ENCODE measurements at places on chromosomes 2 and 18.

- no peak for DNase-seq
Measured at GRCh38 chr18:37987901-37988300, 422.3 kb upstream of the CELF4 start.

- no peak for DNase-seq
Measured at GRCh38 chr2:20567926-20568179, 83.0 kb downstream of the HS1BP3 start.

- no peak for DNase-seq
Measured at GRCh38 chr2:3895021-3895420, 191.6 kb downstream of the DCDC2C start.

DNA sequence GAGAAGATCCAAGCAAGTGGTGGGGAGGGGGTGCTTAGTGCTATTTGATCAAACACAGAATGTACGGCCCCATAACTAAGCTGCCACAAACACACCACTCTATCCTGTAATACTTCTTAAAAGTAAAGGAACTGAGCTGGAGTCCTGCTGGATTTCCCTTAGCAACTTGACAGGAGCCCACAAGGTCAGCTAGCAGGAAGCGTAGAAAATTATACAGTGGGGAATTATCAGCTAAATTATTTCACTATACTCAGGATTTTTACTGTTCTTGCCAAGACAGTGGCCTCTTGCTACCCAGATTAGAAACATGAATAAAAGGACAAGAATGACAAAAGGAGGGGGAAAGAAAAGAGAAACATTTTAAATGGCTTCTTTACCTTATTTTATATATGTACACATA lies 217.1 kb downstream of the ZNF521 start:
- DNase-seq, result no peak

DNA sequence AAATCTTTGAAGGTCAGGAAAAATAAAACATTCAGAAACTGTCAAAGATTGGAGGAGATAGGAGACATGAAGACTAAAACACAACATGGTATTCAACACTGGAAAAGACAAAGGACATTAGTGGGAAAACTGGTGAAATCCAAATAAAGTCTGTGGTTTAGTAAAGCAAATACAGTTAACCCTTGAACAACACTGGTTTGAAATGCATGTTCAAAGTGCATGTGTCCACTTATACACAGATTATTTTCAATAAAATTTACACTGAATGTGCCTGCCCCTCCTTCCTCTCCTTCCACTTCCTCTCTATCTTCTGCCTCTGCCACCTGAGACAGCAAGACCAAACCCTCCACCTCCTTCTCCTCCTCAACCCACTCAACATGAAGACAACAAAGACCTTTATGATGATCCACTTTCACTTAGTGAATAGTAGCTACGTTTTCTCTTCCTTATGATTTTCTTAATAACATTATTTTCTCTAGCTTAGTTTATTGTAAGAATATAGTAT lies 14.5 kb downstream of the OLA1 start:
- DNase-seq, result no peak

DNA sequence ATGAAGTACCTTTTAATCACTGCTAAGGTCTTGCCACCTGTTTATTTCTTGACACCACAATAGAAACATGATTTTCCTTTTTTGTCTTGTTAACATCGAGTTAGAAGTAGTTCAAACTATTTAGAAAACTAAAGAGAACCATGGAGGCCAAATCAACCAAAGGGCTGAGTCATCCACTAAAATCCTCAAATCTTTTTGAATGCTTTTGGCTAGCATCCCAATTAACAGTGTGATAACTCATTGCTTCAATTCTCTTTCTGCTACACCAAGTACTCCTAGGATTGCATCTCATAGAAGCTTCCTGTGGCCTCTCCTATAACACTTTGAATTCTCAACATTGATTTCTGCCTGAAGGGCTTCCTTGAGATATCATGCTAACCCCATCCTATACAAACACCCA lies 159.9 kb upstream of the MMADHC start:
- no peak for DNase-seq

GRCh38 chr18:24456549-24456948 lies 3.9 kb upstream of the HRH4 start:
- DNase-seq, result no peak

DNA sequence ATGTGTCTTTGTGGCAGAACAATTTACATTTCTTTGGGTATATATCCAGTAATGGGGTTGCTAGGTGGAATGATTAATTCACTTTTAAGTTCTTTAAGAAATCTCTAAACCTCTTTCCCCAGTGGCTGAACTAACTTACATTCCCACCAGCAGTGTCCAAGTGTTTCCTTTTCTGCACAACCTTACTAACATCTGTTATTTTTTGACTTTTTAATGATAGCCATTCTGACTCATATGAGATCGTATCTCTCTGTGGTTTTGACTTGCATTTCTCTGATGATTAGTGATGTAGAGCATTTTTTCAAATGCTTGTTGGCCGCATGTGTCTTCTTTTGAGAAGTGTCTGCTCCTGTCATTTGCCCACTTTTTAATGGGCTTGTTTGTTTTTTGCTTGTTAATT lies 43.1 kb upstream of the PTH2R start:
- no peak for DNase-seq

GRCh38 chr2:99325384-99325783 lies 10.7 kb downstream of the TXNDC9 start:
- no peak for DNase-seq

DNA sequence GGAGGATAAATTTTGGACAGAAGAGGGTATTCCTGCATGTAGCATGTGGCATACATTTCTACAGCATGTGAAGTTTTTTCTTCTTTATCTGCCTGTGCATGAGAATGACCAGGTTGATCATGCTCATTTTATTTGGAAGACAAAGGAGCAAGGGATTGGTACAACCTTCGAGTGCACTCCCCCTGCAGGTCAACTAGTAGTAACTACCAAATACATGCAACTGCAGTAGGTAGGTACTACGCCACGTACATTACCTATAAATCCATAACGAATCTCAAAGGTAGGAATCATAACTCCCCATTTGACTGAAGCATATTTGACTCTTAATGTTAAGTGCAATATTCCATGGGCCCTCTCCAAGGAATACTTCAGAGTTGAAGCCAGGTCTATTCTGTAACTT lies 763.9 kb downstream of the TSN start:
- DNase-seq, result no peak

DNA sequence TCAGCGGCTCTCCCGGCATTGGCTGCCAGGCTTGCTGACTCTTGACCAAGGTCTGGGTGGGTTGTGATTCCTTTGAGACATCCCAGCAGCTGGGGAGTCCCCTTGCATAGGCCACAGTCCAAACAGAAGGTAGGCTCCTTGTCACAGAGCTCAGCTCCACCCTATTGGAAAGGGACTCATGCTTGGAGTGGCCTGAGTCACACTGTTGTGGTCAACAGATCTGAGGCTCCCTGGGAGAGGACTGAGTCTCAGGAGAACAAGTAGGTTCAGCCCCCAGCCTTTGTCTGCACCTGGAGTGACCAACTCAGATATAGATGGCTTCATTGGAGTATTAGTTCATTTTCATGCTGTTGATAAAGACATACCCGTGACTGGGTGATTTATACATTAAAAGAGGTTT lies 32.1 kb upstream of the SH3BP4 start:
- no peak for DNase-seq

DNA sequence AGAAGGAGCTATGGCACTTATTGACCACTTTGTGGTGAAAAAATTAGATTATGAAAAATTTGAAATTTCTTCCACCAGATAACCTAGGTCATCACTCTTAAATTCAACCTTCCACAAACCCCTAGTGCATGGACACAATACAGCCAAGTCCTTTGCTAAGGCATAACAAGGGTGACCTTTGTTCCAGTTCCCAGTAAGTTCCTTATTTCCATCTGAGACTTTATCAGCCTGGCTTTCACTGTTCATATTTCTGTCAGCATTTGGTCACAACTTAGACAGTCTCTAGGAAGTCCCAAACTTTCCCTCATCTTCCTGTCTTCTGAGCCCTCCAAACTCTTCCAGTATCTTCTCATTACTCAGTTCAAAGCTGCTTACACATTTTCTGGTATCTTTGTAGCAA lies 132.5 kb downstream of the TRABD2A start:
- DNase-seq, result no peak

- DNase-seq, result no peak
Measured at GRCh38 chr2:45505138-45505537, 105.9 kb downstream of the SRBD1 start.
